ENCODE measurements at places on chromosomes 5 and 9.
A peak's percentile ranks its signal among the peaks of the same experiment; 100 is the strongest.

- H3K27me3 ChIP-seq = no peaks in the 10 kb centered on the region
- no peak for DNase-seq
Measured at GRCh38 chr5:88544671-88545070, 276.0 kb upstream of the TMEM161B start.

- no peak for DNase-seq
- H3K4me3 ChIP-seq = no peak overlapping the region
- H3K36me3 ChIP-seq = no peaks in the 10 kb centered on the region
- no peak overlapping the region for H3K27ac ChIP-seq
- no peaks in the 10 kb centered on the region for H3K27me3 ChIP-seq
Measured at GRCh38 chr5:156477196-156477595, 150.2 kb downstream of the SGCD start.

DNA sequence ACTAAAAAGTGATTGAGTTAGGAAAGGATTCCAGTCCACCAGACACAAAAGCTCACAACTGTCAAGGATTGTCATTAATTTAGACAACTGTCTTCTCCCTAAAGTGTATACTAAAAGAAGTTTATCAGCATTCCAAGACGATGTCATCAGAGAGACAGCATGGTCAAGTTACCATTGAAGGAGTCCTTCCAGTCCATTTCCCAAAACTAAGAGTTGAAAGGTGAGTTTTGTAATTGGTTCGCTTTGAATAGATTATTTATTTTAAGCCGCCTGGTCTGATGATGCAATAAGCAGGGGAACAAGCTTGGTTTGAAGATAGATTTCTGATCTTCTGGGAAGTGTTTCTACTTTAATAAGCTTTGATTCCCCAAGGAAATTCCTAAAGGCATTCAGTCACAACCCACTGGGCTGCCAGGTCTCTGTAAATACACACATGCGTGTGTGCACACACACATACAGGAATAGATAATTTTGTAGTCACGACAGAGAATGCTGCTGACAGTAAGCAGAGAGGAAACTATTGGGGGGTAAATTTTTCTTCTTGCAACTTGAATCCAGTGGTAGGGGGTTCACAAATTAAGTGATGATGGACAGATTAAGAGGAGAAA, 234.8 kb downstream of the PIK3R1 start:
- H3K36me3 ChIP-seq = no peaks in the 10 kb centered on the region
- no peaks in the 10 kb centered on the region for H3K27me3 ChIP-seq
- H3K27ac ChIP-seq = no peak overlapping the region

- DNase-seq = no peak
- H3K36me3 ChIP-seq = no peaks in the 10 kb centered on the region
- no peaks in the 10 kb centered on the region for H3K4me1 ChIP-seq
- H3K27me3 ChIP-seq = no peaks in the 10 kb centered on the region
Measured at GRCh38 chr9:74589576-74589975, 92.4 kb downstream of the RORB start.

DNA sequence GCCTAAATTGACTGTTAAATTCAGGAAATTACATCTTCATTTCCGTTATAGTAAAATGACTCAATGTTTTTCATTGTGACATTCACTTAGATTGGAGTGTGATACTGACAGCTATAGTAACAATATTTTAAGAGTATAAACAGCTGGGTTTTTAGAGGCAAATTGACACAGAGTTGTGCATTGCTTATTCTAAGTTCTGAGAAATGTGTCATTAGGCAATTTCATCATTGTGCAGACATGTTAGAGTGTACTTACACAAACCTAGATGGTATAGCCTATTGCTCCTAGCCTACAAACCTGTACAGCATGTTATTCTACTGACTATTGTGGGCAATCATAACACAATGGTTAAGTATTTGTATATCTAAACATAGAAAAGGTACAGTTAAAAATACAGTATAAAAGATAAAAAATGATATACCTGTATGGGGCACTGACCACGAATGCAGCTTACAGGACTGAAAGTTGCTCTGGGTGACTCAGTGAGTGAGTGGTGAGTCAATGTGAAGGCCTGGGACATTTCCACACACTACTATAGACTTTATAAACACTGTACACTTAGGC, 132.7 kb downstream of the PDE4D start:
- H3K27ac ChIP-seq = no peak overlapping the region
- no peaks in the 10 kb centered on the region for H3K27me3 ChIP-seq
- peaks cover 13% of the 10 kb centered on the region for H3K4me1 ChIP-seq
- DNase-seq = no peak
- no peak overlapping the region for H3K4me3 ChIP-seq

GRCh38 chr5:116062352-116062751, 22.5 kb upstream of the COMMD10 start:
- no peak overlapping the region for H3K4me3 ChIP-seq
- no peaks in the 10 kb centered on the region for H3K36me3 ChIP-seq
- peaks cover 2% of the 10 kb centered on the region for H3K27me3 ChIP-seq
- H3K4me1 ChIP-seq = no peaks in the 10 kb centered on the region
- no peak for DNase-seq
- no peak overlapping the region for H3K27ac ChIP-seq

DNA sequence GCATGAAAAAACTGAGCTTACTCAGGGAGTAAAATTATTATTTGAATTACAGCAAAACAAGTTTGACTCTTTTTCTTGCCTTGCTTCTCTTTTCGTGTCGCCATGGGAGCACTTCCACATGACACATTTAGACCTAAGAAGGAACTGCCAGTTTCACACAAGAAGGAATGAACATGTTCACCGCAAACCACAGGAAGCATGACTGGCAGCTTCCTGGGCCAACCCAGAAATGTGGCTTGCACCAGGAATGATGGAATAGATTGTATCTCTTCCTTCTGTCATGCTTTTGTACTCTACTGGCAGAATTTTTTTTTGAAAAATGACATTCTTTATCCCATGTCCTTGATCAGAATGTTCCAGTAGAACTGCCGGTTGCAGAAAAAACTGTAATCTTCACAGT, 32.9 kb upstream of the MAN2A1 start:
- no peaks in the 10 kb centered on the region for H3K36me3 ChIP-seq
- no peak overlapping the region for H3K4me3 ChIP-seq
- H3K27ac ChIP-seq = peak overlapping the region; percentile 11
- 0 out of 2 replicates have a peak, but pooled peaks cover 5% of the 10 kb centered on the region for H3K4me1 ChIP-seq

DNA sequence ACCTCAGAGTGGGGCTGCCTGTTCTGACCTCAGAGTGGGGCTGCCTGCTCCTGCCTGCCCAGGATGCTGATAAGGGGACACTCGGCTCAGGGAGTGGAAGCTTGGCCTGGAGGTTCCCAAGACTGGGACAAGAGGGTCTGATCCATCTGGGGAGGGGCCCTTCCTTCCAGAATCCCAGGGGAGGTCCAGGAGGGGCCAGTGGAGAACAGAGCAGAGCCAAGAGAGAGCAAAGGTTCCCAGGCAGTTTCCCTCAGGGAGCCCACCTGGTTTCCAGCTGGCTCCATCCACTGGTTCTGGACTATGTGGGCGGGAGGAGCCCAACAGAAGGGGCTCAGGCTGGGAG, 49.1 kb upstream of the RNU6ATAC start:
- no peak overlapping the region for H3K4me3 ChIP-seq
- no peak overlapping the region for H3K27ac ChIP-seq
- DNase-seq = no peak
- no peaks in the 10 kb centered on the region for H3K27me3 ChIP-seq

DNA sequence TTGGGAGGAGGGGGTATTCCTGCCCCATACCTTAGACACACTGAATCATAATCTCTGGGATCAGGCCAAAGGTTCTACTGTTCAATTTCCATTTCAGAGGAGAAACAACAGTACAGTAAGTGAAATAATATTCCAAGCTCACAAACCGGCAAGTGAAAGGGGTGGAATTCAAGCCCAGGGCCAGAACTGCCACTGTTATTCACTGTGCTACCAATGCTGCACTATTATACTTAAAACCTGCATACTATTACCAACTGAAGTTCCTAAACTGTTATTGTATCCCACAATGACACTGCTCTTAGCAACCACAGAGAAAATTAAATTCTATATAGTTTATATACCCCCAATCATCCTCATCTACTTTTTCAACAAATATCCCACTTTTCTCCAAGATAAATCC, 24.6 kb downstream of the SSBP2 start:
- no peaks in the 10 kb centered on the region for H3K4me1 ChIP-seq
- H3K36me3 ChIP-seq = no peaks in the 10 kb centered on the region
- H3K27me3 ChIP-seq = no peaks in the 10 kb centered on the region
- no peak for DNase-seq
- H3K4me3 ChIP-seq = no peak overlapping the region

- DNase-seq = no peak
- no peak overlapping the region for H3K27ac ChIP-seq
- H3K36me3 ChIP-seq = no peaks in the 10 kb centered on the region
- H3K4me1 ChIP-seq = no peaks in the 10 kb centered on the region
Measured at GRCh38 chr9:77175151-77175550, 2.2 kb upstream of the VPS13A start.

- no peak overlapping the region for H3K27ac ChIP-seq
- no peaks in the 10 kb centered on the region for H3K4me1 ChIP-seq
- no peaks in the 10 kb centered on the region for H3K27me3 ChIP-seq
- no peak overlapping the region for H3K4me3 ChIP-seq
Measured at GRCh38 chr5:343461-344401, 22.2 kb downstream of the AHRR start.

DNA sequence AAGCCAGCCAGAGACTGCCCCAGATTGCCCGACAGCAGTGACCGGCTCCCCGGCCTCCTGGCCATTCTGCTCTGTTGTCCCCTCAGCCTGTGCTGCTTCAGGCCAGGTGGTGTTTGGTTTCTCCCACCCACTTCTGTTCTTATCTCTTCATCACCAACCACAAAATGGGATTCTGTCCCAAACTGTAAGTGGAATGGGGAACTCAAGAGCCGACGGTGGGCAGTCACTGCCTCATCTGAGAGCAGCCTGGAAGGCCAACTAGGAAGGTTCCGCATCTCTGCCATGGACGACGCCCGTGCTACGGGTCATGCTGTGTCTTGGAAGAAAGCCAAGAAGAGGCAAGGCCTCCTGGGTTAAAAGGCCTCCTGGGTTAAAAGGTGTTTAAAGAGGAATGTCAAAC, 219.0 kb upstream of the PIK3R1 start:
- no peaks in the 10 kb centered on the region for H3K36me3 ChIP-seq
- H3K27me3 ChIP-seq = no peaks in the 10 kb centered on the region
- DNase-seq = no peak
- H3K4me1 ChIP-seq = no peaks in the 10 kb centered on the region
- H3K4me3 ChIP-seq = no peak overlapping the region

DNA sequence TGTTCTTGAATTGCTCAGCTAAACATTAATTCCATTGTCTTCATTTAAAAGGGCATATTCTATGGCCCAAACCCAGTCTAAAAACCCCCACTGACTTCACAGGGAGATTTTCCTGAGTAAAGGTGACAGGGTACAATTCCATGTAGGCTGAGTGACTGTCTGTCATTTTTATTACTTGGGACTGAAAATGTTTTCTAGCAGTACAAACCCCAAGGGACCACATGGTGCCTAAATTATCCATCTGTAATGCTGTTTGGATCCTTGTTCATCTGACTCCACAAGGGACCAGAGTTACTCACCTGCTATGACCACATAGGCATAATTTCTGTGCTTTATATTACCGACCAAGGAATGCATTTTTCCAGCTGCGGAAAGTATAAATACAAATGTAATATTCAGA, 349.1 kb downstream of the ZNF608 start:
- no peak overlapping the region for H3K4me3 ChIP-seq
- no peaks in the 10 kb centered on the region for H3K27me3 ChIP-seq
- DNase-seq = no peak
- H3K4me1 ChIP-seq = no peaks in the 10 kb centered on the region
- no peak overlapping the region for H3K27ac ChIP-seq

DNA sequence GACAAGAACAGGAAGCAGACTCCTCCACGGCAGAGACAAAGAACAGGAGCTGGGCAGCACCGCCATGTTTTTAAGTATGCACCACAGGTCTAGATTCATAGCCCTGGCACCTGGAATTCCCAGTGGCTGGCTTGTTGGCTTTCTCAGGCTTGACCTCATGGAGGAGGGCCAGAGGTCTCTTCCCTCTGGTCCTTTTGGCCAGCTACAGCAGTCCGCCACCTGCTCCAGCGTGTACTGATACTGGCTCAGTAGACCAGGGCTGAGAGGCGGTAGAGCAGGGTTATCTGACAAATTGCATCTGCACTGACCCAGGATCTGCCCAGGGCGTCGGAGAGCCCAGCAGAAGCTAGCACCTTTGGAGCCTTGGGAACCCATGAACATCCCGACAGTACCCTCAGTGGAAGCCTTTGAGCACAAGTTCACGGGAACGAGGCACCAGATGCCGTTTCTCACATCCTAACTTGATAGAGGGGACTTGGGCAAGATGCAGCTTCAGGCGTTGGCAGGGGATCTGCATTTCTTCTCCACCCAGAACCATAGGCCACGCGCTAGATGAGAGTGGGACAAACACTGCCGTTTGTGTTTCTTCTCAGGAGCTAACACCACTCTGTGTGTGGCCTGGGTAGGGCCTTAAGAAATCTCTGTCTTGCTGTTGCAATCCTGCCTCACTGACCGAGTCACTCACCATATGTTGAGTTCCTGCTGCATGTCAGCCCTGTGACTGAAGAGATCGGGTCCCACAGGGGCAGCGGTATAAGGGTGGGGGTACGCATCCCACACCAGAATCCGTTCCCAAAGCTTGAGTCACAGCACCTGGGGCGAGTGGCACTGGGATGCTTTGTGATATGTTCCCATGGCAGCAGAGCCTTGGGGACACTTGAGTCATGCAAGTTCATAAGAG, 90.3 kb upstream of the OTULINL start:
- no peak overlapping the region for H3K4me3 ChIP-seq
- H3K36me3 ChIP-seq = peaks cover 3% of the 10 kb centered on the region
- no peaks in the 10 kb centered on the region for H3K27me3 ChIP-seq
- DNase-seq = no peak
- H3K27ac ChIP-seq = no peak overlapping the region

DNA sequence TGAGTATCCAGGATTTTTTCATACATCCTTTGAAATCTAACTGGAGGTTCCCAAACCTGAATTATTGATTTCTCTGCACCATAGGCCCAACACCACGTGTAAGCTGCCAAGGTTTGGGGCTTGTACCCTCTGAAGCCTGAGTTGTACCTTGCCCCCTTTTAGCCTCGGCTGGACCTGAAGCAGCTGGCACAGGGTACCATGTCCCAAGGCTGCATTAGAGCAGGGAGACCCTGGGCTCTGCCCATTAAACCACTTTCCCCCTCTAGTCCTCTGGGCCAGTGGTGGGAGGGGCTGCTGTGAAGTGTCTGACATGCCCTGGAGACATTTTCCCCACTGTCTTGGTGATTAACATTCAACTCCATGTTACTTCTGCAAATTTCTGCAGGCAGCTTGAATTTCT, 532.9 kb upstream of the NUDT12 start:
- no peaks in the 10 kb centered on the region for H3K4me1 ChIP-seq
- no peaks in the 10 kb centered on the region for H3K36me3 ChIP-seq
- H3K27me3 ChIP-seq = no peaks in the 10 kb centered on the region
- H3K4me3 ChIP-seq = no peak overlapping the region
- DNase-seq = no peak

GRCh38 chr5:83831834-83832233, 111.2 kb upstream of the HAPLN1 start:
- DNase-seq = no peak
- no peak overlapping the region for H3K27ac ChIP-seq
- H3K4me1 ChIP-seq = no peaks in the 10 kb centered on the region
- no peaks in the 10 kb centered on the region for H3K36me3 ChIP-seq
- H3K27me3 ChIP-seq = no peaks in the 10 kb centered on the region
